ENCODE measurements at places on chromosomes 16 and 17.

DNA sequence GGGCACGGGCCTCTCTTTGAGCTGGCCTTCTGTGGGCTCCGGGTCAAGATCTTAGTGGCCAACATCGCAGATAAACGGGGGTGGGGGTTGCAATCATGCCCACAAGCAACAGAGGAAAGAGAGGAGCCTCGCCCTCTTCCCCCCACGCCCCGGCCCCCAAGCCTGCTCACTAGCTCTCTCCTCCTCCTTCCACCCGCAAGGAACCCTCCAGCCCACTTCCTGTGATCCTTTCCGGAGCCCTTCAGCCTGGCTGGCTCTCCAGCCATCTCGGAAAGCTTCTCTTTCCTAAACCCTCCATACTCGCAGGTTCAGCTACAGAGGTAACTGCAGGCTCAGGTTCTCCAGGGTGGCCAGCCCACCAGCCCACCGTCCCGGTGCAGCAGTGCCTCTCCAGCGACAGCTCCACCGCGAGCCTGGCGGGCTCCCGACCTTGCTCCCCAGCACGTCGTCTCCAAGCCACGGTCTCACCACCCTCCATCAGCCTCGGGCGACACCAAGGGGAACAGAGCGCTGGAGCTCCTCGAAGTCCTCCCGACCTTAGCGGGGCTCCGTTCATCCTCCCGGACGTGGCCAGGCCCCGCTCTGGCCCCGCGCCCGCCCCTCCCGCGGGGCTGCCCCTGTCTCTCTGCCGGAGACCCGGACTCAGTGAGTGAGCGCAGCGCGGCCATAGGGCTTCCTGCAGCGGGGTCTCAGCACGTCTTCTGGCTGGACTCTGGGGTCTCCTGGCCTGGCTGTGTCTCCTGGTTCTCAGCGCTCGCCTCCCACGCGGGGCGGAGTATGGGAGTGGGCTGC, 12.9 kb upstream of the ODF4 start:
- peak; percentile 9 for DNase-seq

DNA sequence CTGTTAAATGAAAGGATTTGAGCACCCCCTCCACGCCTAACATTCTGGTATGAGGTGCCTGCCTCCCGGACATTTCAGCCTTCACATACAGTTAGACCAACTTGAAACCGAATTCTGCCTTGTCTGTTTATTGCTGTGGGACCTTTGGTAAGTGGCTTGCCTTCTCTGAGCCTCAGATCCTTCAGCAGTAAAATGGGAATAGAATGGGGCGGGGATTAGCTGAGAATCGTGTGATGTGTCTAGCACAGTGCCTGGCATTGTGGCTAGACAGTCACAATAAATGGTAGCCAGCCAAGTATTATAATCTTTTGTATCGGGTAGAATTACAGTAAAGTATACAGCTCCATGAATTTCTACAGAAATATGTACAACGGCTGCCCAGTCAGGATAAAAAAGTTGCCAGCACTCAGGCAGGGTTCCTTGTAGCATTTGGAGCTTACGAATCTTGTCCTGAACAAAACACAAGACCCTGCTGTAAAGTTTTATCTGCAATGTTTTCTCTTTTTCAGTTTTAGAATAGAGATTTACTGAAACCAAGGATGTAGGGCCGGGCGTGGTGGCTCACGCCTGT, 786 bp downstream of the TMC7 start:
- no peak for DNase-seq

GRCh38 chr16:814974-815373, 14.4 kb upstream of the GNG13 start:
- no peak for DNase-seq

- no peak for DNase-seq
Observed at GRCh38 chr17:47275245-47275984, 21.8 kb downstream of the ITGB3 start.

- DNase-seq, result no peak
Observed at GRCh38 chr17:77838748-77839697, 119.5 kb upstream of the TNRC6C start.

DNA sequence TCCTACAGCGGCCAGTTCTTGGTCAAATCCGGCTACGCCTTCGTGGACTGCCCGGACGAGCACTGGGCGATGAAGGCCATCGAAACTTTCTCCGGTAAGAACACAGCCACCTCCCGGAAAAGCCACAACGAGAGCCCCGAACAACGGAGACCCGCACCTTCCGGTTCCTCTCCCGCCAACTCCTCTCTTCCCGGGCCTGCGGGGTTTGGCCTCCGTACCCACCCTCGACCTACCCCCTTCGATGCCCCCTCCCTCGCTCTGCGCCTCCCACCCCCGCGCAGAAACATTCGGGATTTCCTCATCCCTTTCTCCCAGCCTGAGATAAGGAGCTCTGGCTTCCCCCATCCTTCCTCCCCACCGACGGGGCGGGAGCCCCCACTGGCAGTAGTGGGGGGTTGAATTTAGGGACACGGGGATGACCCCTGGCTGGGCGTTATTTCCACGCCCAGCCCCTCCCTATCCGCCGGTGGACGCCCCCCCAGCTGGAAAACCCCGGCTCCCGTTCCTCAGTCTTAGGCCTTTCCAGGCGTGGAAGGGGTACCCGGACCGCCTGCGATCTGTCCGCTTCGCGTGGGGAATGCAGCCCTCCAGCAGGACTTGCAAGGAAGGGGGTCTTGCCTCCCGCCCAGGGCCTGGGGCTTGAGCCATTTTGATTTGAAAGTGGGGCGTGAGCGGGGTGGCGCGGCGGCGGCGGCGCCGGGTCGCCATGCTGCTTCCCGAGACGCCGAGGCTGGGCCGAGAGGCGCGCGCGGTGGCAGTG, 822 bp downstream of the IGF2BP1 start:
- DNase-seq, result no peak

GRCh38 chr17:77690271-77691161, 268.0 kb upstream of the TNRC6C start:
- no peak for DNase-seq

DNA sequence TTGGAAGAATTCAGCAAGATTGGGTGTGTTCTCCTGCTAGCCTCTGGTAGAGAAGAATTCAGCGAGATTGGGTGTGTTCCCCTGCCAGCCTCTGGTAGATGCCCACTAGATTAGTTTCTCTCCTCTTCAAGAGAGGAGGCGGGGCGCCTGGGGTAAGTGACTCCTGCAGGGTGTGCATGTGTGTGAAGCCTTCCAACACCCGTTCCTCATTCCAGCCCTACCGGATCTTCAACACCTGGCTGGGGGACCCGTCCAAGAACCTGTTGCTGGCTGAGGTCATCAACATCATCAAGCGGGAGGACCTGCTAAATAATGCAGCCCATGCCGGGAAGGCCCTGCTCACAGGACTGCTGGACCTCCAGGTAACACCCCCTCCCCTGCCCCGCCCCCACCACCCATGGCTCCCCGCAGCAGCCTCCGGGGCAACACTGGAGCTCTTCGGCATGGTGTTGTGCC, 21.3 kb downstream of the TMEM186 start:
- no peak for DNase-seq

GRCh38 chr17:16938496-16939207, 33.3 kb downstream of the TNFRSF13B start:
- DNase-seq, result no peak

DNA sequence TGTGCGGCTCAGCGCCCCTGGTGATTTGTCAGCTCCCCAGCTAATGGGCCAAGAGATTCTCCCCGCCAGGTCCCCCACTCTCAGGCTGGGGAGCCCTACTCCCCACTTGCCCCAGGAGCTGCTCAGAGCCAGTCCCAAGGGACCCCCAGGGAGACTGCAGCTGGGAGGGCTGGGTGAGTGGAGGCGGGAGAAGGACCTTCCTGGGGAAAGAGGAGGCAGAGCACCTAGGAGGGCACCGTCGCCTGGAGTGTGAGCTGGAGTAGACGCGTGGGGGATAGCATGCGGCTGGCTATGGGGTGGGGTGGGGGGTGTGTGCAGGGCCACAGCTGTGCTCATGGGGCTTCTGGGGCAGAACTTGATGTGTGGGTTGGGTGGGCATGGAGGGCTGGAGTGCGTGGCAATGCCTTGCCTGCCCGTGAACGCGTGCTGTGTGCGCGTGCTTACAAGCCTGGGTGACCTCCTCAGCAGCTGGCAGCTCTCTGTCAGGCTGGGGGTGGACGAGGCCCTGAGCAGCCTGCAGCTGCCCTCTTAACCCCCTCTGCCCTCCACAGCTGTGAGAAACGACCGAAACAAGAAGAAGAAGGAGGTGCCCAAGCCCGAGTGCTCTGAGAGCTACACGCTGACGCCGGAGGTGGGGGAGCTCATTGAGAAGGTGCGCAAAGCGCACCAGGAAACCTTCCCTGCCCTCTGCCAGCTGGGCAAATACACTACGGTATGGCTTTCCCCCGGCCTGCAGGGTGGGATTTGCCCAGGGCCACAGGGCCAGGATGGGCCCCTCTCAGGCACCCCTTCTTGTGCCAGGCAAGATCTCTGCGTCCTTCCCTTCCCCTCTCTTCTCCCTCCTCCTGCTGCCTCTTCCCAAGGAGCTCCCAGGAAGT, 12.9 kb downstream of the GJD3 start:
- no peak for DNase-seq

GRCh38 chr17:29707212-29707571, 84.5 kb upstream of the CORO6 start:
- no peak for DNase-seq

DNA sequence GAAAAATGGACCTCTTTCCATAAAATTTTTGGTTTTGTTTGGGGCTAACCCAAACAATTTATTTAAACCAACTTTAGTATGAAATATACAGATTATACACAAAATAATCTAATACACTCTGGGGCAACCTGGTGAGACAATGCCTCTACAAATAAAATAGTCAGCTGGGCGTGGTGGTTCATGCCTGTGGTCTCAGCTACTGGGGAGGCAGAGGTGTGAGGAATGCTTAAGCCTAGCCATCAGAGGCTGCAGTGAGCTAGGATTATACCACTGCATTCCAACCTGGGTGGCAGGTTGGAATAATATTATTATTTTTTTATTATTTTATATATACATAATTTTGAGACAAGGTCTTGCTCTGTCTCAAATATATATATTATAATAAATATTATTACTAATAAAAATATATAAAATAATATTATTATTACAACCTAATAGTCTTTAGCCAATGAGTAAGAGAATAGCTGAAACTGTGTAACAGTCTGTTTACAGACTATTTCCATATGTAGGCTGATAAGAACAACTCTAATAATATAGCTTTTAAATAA, 50.5 kb downstream of the GLG1 start:
- no peak for DNase-seq

GRCh38 chr17:50386510-50386909, 10.8 kb downstream of the LRRC59 start:
- no peak for DNase-seq

DNA sequence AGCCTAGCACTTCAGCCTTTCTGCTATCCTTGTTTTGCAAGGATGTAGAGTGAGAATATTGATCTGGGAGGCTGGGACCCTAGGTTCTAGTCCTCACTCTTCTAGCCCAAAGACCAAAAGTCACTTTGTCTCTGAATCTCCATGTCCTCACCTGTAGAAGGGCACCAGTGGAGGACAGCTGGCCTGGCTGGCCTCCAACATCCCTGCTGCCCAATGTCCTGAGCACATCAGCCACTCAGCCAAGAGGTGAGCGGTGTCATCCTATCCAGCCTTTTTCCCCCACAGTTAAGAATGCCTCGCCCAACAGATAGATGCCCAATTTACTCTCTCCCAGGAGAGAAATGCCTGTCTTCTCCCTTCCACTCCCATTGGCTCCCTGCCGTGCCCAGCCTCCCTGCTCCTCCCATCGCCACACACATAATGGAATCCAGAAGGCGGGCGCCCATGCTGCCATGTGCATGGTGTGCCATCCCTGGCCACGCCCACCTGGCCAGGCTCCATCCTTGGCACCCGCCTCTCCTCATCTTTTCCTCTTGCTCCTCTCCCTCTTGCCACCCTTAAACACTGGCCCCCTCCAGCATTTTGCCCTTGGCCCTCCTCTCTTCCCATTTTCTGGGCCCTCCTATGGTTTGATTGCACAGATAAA, 157.3 kb upstream of the SDK2 start:
- DNase-seq, result no peak

GRCh38 chr17:62987136-62987535, 21.1 kb downstream of the TANC2 start:
- no peak for DNase-seq

DNA sequence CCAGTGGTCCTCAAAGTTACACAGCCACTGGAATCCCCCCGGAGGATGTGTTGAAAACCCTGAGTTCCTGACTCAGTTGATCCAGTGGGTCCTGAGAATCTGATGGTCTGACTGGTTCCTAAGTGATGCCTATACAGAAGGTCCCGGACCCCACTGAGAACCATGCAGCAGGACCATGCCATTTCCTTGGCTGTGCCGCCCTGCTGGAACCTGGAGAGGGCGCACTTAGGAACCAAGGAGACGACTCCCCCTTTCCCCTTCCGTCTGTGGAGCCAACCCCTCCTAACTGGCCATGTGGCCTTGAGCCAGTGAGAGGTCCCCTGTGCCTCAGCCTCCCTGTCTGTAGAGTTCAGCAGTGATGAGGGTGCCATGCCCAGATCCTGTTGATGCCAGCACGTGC, 22.0 kb downstream of the C16orf74 start:
- DNase-seq, result no peak

DNA sequence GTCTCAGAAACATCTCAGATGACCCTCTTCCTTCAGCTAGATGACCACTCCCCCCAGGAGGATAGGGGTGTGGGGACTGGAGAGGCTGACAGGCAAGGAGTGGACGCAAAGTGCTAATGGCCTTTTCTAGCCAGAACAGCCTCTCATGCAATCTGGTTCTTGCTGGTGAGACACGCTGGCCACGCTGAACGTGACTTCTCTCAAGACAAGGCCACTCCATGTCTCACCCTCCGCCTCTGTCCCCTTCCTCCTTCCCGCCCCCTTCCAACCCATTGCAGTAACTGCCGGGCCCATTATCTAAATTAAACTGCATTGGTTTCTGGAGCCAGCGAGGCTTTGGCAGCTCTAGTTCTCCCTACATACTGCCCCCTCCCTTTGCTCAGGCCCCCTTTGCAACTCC, 9.5 kb downstream of the CACNA1G start:
- DNase-seq, result no peak
